ENCODE measurements at places on chromosomes 16 and 17.

DNA sequence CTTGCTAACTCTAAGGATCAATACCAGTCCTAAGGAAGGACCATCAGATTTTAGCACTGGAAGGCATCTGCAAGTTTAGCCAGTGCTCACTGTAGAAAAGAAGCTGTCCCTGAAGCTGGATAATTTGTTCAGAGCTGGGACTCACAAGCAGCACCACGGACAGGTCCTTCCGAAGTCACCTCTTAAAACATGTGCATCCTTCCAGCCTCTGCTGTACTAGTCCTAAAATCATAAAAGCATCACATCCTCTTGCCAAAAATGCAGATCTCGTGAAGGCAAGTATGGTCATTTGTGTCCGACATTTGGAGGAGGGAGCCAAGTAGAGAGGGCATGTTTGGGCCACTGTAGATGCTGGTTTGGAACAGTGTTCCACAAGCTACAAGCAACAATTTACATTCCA lies 506.9 kb downstream of the RBFOX1 start:
- DNase-seq: no peak

GRCh38 chr17:66426397-66427033 lies 124.1 kb downstream of the PRKCA start:
- no peak for DNase-seq

GRCh38 chr17:72121164-72122009 lies 567 bp downstream of the SOX9 start:
- DNase-seq: peak; percentile 57

DNA sequence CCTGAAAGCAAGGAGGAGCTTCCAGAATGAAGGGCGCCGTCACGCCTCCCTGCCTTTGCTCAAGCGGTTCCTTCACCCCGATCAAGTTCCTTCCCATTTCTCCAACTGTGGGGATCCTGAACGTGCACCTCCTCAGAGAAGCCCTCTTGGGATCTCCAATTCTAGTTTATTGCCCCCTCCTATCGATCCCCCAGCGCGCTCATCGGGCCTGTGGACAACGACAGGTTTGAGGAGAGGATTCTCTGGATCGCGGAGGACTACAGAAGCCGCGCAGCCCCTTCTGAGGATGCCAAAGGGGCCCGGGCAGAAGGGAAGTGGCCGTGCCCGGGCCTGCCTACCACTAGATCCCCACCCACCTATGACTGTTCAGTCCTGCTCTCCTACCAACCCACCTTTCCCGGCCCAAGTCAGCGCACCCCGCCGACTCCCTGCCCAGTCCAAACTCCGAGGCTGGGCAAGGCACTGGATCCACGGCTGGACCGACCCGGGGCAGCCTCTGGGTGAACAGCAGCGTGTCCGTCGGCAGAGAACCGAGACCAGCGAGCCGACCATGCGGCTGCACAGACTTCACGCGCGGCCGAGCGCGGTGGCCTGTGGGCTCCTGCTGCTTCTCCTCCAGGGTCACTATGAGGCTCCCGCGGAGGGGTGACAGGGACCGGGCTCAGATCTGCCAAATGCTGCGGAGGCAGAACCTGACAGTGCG lies 12.8 kb upstream of the CES3 start:
- no peak for DNase-seq

DNA sequence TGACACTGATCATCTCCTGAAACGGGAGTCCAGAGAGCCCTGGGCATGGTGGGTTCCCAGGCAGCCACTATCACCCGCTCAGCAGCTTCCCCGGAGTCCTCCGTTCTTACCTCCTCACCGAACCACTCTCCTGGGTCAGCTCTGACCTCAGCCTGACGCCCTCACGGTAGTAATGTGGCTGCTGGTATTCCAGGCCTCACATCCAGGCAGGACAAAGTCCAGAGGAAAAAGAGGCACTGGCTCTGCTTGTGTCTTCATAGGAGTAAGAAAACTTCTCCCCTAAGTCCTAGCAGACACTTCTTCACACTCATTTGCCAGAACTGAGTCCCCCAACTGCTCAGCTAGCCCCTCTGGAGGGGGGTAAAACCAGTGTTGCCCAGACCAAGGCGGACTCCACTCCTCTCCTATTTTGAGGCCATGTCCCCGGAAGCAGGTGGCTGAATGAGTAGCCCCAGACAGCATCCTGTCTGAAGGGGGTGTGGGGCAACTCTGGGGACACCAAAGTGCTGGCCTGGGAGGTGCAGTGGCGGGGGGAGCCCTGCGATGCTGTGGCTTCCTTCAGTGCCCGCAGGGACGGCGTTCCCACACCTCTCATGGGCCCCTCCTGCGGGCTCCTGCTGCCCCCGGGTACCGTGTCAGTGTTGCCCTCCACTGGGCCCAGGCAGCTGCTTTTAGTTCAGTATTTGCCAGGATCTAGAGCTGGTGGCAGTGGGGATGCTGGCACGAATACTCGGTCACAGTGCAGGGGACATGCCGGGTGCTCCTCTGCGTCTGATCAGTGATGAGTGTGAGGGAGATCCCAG lies 5.4 kb downstream of the FSCN2 start:
- DNase-seq: no peak

DNA sequence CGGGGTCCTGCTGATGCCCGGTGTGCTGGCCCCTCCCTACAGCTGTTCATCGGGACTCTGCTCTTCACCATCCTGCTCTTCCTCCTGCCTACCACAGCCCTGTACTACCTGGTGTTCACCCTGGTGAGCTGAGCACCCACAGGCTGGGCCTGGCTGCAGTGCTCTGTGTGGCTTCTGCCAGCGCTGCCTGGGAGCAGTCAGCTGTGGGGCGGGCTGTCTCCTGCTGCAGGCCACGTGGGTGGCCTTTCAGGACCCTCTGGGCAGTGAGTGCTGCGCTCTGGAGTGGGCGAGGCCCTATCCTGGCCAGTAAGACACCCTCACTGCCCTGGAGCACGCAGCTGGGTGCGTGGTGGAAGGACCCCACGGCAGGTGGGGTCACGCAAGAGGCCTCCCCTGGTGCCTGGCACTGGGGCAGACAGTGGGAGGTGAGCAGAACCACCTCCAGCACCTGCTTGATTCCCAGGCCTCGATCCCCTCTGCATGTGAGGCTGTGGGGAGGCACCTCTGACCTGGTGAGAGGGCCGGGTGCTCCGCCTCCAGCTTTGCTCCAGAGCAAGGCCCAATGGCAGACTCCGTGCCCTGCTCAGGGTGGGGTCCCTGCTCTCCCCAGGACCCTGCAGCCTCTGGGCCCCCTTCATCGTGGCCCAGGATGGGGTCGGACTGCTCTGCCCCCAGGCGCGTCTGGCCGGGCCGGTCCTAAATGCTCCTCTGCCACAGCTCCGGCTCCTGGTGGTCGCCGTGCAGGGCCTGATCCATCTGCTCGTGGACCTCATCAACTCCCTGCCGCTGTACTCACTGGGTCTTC lies 9.5 kb upstream of the RAB40C start:
- no peak for DNase-seq

DNA sequence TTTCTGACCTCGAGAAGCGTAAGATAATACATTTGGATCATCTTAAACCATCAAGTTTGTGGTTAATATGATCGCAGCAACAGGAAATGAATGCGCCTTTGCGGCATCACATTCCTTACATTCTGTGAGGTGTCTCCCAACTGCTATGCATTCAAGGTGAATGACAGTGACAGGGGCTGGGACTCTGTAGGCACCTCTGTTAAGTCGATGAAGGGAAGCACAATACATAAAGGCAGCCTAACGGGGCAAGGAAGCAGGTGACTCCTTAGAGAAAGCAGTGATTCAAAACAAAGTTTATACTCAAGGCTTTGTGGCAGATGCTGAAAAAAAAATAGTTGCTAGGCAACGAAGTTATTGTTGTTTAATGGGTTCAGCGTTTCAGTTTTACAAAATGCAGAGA lies 21.6 kb upstream of the EVPL start:
- no peak for DNase-seq

- DNase-seq: no peak
Measured at GRCh38 chr16:30350134-30350871, 4.8 kb downstream of the CD2BP2 start.

DNA sequence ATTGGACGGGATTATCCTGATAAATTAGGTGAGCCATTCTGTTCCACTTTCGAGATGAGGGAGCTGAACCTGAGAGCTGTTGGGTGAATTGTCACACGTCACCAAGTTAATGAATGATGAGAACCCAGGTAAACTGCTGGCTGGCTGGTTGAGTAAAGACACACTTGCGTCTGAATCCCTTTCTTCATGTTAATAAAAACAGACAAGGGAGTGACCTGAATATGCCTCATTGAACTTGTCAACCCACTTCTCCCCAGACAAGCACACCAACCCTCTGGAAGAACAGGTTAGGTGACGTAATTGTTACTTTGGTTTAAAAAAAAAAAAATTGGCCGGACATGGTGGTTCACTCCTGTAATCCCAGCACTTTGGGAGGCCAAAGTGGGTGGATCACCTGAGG lies 400.9 kb upstream of the CDH5 start:
- DNase-seq: no peak

GRCh38 chr16:28511031-28511430 lies 4.4 kb upstream of the IL27 start:
- no peak for DNase-seq

GRCh38 chr17:13003454-13003851 lies 14.4 kb downstream of the ELAC2 start:
- no peak for DNase-seq

- no peak for DNase-seq
Measured at GRCh38 chr17:48544349-48545021, 424 bp downstream of the HOXB2 start.

DNA sequence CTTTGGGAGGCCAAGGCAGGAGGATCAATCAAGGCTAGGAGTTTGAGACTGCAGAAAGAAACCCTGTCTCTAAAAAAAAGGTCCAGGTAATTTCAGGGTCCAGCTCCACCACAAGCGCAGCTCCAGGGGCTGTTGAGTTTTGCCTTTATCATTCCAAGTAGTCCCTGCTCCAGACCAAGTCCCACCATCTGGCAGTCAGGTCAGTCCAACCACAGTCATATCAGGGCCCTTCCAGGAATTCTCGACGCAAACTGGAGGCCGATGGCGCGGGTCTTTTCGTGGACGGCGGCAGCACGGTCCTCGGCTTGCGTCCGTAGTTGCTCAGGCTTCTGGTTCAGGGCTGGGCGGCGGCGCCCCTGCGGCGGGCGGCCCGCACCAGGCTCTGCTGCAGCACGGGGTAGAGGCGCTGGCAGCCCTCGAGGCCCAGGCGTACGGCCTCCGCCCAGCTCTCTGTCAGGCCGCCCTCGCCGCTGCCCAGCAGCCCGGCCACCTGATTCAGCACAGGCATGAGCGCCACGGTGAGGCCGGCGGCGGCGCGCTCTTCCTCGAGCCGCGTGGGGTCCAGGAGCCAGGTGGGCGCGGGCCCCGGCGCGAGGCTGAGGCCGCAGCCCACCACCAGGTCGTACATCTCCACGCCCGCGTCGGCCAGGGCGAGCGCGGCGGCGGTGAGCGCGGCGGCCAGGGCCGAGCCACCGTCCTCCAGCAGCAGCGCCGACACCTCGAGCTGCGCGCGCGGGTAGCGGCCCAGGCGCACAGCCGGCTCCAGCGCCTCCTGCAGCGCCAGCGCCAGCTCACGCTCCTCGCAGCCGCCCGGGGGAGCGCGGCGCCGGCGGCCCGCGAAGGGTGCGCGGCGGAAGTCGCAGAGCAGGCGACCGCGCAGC lies 752 bp downstream of the EXOSC6 start:
- DNase-seq: peak; percentile 55

GRCh38 chr16:73214825-73215677 lies 167.1 kb upstream of the ZFHX3 start:
- DNase-seq: no peak

GRCh38 chr16:11417487-11417886 lies 72.2 kb downstream of the RMI2 start:
- no peak for DNase-seq

- no peak for DNase-seq
Measured at GRCh38 chr17:42362245-42362961, 25.8 kb downstream of the STAT3 start.

- no peak for DNase-seq
Measured at GRCh38 chr16:50735629-50736122, 6.2 kb upstream of the CYLD start.
